ENCODE measurements at places on chromosomes 16 and 17.

DNA sequence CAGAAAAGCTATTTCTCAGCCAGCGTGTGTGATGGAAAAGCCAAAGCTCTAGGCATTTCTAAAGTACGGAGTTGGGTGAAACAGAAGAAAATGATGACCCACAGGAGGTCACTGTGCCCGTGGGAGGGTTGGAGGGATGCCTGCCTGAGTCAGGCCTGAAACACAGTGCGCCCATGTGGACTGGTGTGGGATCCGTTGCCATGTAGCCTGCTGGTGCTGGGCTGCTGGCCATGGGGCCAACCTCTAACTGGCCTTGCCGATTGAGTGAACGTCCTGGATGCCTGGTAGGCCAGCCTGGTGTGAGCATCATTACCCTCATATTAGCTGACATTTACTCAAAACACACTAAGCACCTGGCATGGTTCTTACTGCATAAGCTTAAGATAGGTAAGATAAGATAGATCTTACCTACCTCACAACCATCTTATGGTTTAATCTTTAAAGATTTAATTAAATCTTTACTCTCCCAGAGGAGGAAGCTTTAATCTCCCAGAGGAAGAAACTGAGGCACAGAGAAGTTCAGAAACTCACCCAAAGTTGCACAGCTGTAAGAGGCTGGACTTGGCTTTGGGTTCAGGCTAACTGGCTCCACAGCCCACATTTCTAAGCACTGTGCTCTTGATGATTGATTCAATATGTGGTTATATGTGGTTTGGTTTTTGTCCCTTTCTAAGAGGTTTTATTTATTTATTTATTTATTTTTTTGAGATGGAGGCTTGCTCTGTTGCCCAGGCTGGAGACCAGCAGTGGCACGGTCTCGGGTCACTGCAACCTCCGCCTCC lies 15.7 kb downstream of the MGAT5B start:
- DNase-seq, result no peak

- no peak for DNase-seq
These were observed 25.9 kb upstream of the LITAF start for GRCh38 chr16:11612665-11613025.

GRCh38 chr17:59347975-59348391 lies 16.5 kb downstream of the YPEL2 start:
- DNase-seq, result no peak

DNA sequence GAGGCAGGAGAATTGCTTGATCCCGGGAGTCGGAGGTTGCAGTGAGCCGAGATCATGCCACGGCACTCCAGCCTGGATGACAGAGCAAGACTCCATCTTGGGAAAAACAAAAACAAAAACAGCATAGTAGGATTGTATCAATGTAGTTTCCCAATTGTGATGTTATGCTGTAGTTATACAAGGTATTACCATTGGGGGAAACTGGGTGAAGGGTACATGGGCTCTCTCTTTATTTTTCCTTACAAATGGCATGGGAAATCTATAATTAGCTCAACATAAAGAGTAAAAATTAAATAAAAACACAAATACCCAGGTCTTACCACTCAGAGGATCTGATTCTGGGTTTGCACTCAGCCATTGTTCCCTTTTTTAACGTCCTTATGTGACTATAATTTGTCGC lies 107.9 kb downstream of the KATNIP start:
- no peak for DNase-seq

DNA sequence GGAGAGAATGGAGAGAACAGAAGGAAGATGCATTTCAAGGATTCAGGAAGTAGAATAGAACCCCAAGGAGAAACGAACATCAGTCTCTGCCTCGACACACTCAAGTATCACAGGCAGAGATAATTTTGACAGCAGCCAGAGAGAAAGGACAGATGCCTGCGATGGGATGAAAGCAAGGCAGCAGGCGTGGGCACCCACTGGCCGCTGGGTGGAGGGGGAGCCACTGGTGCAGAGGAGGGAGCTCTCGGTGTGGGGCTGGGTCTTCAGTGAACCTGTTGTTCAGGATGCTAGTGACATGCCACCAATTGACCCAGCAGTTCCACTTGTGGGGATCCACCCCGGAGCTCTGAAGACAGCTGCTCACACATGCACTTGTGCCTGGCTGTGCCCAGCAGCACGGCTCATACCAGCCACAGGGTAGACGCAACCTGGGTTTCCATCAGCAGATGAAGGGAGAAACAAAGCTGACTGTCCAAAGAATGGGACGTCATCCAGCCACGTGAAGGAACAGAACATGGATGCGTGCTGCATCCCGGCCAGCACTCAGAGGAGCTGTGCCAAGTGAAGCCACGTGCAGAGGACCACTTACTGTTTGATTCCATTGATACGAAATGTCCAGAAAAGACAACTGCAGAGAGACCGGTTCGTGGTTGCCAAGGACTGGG lies 127.0 kb downstream of the BANP start:
- DNase-seq, result no peak

DNA sequence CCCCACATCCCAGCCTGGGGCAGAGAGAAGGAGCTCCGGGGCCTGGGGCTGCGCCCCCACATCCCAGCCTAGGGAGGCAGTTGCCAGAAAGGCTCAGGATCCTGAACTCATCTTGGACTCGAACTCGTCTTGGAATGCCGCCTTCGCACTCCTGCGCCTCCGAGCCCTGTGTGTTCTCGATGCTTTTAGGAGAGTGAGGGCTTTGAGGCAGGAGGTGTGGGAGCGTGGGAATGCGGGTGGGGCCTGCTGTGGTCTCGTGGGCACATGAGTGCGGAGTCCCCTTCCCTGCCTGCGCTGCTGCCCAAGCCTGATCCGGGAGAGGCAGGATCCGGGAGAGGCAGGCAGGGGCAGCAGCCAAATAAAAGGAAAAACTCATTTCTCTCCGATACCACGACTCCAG lies 1.2 kb downstream of the BHLHA9 start:
- DNase-seq, result no peak

DNA sequence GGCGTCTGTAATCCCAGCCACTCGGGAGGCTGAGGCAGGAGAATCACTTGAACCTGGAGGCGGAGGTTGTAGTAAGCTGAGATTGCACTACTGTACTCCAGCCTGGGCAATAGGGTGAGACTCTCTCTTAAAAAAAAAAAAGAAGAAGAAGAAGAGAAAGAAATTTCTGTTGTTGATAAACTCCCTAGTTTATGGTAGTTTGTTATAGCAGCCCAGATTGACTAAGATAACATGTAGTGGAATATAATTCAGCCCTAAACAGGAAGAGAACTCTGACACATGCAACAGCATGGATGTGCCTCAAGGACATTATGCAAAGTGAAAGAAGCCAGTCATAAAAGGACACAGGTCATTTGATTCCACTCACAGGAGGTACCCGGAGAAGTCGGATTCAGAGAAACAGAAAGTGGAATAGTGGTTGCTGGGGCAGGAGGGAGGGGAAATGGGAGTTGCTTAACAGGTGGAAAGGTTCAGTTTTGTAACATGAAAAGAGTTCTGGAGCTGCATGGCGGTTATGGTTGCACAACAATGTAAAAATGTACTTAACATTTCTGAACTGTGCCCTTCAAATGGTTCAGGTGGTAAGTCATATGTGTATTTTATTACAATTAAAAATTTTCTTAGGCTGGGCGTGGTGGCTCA lies 26.0 kb upstream of the PRM1 start:
- no peak for DNase-seq

DNA sequence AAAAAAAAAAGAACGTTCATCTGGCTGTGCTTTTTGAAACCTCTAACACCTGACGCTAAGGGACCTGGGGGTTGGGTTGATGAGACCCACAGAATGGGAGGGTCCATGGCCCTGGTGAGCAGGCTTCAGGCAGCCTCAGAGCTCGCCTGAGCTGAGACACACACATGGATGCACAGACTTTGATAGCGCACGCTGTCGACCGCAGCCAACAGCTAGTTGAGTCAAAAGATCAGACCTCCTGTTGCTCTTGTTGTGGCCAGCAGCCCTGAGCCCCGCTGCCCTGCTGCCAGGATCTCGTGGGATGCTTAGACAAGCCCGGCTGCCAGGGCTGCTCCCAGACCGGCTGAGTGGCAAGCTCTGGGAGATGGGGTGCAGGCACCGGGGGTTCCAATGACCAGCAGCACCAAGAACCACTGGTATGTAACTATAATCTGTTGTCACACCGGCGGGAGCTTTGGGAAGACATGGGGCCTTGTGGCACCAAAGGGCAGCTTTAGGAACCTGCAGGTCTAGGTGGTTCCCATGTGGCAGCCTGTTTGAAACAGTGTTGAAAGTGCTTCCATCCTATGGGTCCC lies 20.0 kb upstream of the MEAK7 start:
- no peak for DNase-seq

- DNase-seq, result no peak
These were observed 4.2 kb downstream of the TTC19 start for GRCh38 chr17:16003841-16004240.

All from effector CD4-positive, alpha-beta T cell (primary cell).